ENCODE measurements at places on chromosomes 16 and 17.

- no peak for DNase-seq
These were observed 115.4 kb downstream of the METRNL start for GRCh38 chr17:83194761-83195329.

DNA sequence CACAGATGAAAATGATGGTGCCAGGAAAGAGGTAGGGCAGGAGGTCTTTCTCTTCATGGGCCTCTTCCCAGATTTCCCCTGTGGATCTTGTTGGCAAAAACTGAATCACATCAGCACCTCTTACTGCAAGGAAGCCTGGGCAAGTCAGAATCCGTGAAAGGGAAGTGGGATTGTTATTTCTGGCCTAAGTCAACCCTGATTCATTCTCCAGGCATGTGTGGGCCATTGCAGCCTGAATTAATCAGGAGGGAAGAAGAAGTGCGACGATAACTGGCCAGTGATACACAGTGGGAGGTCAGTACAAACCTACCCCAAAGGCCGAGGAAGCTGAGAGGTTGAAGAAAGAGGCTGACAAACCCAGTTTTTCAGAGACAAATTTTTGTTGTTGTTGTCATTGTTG is 17.9 kb upstream of the NSMCE1 start:
- no peak for DNase-seq

DNA sequence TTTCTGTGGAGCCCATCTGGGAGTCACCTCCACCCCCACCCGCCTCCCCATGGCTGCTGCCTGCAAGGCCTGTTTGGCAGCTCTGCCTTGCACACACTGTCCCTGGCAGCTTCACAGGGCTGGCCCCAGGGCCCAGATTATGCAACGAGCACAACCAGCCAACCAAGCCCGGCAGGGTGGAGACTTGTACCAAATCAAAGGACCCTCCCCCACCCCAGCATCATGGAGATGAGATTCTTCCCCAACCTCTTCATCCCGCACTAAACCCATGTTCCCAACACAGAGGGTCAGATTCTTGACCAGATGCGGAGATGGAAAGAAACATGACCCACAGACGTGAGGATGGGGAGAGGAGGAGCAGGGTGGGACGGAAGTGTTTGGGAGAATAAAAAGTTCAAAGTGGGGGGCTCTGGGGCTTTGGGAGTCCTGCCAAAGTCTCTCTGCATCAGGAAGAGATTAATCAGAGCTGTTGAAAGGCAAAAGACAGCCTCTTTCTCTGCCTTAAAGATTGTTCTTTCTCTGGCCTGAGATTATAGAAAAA is 3.8 kb downstream of the SMARCD2 start:
- no peak for DNase-seq

- no peak for DNase-seq
These were observed 10.1 kb upstream of the TMEM208 start for GRCh38 chr16:67216612-67217490.

- no peak for DNase-seq
These were observed 215.2 kb upstream of the WSCD1 start for GRCh38 chr17:5854871-5855554.

GRCh38 chr16:4746991-4747574 is 12.7 kb downstream of the DNAAF8 start:
- no peak for DNase-seq

DNA sequence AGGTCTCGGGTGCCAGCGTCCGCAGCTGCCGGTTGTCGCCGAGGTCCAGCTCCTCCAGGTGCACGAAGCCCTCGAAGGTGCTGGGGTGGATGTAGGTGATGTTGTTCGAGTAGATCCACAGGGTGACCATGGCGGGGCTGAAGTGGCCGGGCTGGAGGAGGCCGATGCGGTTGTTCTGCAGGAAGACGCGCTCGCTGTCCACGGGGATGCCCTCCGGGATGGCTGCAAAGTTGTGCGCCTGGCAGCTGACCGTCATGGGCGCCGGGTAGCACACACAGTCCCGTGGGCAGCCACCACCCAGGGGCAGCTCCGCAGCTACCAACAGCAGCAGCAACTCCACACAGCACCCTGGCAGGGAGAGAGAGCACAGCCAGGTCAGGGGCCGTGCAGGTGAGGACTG is 87.7 kb downstream of the RTN4RL1 start:
- no peak for DNase-seq

DNA sequence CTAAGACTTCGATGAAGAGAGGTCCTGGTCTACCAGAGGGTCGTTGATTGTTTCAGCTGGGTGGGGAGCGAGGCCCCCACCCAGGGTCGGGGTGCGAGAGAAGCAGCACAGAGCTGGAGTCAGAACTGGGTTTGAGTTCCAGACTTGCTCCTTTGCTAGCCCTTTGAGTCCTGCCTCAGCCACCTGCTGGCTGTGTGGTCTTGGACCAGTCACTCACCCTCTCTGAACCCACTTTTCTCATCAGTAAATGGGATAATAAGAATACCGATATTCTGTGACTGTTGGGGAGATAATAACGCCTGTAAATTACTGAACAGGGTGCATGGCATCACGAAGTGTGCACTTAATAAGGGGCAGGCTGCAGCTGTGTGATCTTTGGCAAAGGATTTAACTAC is 427 bp upstream of the MMP28 start:
- no peak for DNase-seq

All from T-cell (primary cell).